Left renal cortex interstitium (tissue), 4 donors: ENCODE measurements at places on chromosomes 1 and 21. TPM values are rescaled to one million over a fixed set of nuclear protein-coding genes. Genes with fewer than 3 reads are reported as not detected.

The S100PBP gene
- polyA plus RNA-seq = 43.4 TPM

The RAB42 gene
- polyA plus RNA-seq = 2.1 TPM

The RHCE gene
- polyA plus RNA-seq = 0.56 TPM

DNA sequence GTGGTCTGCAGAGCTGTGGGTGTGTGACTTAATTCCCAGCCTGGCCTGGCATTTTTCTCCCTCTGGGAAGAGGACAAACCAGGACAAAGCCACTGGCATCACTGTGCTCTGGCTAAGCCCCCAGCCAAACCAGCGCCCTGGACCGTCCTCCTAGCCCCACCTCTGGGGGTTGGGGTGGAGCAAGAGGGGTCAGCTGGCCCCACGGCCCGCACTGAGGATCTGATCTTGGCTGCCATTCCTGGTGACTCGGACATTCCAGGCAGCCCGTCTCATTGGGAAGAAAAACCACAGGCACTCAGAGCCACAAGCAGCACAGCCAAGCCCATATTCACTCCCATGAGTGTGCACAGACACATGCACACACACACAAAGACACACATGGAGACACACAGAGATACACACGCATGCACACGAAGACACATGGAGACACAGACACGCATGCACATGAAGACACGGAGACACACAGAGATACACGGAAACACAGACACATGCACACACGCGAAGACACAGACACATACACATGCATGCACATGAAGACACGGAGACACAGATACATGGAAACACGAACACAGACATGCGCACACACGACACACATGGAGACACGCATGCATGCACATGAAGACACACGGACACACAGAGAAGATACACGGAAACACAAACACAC, 2.3 kb upstream of the MXRA8 start:
- DNase-seq = no peak

DNA sequence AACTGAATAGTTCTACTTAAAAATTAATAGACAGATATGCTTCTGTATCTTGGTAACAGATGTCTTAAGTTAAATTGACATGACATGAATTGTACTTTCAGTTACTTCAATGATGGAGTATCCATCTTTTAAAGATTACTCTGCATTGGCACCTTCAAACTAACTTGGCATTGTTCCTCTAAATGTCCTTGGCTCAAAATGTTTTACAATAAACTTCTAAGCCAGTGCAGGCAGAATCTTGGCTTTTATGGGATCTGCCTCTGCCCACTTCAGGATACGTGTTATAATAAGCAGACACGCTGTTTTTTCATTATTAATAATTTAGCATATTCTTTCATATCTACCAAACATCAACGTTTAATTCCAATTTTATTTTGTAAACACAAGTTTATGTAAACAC, 873.4 kb upstream of the ADAMTS5 start:
- DNase-seq = no peak
